ENCODE measurements at places on chromosomes 1 and 21.

- DNase-seq: no peak
These were observed 80.9 kb downstream of the UCHL5 start for GRCh38 chr1:192978195-192978710.

GRCh38 chr1:26787706-26788514, at the start of gene PIGV:
PIGV (plus strand) TSS chr1:26787950; CDS start chr1:26790816, 2,866 bp downstream.
- peak; percentile 5 for DNase-seq

DNA sequence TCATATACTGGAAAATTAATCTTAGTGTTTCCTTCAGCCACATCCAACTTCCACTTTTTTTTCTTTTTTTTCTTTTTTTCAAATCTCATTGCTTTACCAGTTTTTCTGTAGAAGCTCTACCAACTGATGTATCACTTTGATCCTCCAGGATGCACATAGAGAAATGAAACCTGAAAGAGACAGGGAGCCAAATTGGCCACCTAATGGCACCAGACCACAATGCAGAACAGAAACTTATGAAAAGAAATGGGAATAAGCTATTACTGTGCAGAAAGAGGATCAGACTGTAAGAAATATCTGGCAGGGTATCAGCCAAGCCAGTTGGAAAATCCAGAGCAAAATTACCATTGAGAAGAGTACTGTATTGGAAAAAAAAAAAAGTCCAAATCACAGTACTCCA, 1514.2 kb downstream of the MRPL39 start:
- DNase-seq: no peak

- no peak for DNase-seq
These were observed 65.3 kb upstream of the BEND5 start for GRCh38 chr1:48841966-48842365.

DNA sequence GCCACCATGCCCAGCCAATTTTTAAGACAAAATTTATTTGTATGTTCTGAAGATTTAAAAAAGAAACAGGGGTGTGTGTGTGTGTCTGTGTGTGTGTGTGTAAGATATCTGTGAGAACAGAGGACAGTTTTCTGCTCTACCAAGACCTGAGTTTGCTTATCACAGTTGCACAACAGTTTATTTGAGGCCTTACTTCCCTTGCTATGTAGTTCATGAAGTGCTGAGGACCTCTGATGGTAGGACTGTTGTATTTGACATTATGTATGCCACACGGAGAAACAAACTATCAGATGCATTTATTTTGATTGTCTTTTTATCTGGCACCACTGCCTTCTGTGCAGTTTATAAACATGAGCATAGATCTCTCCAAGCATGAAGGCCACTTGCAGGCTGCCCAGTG, 355.2 kb downstream of the PBX1 start:
- DNase-seq: no peak

GRCh38 chr1:68820151-68820550, 323.3 kb upstream of the DEPDC1 start:
- DNase-seq: no peak

GRCh38 chr1:200112290-200112689, 84.8 kb downstream of the NR5A2 start:
- no peak for DNase-seq

GRCh38 chr1:33220676-33221384, 35.5 kb upstream of the ZNF362 start:
- no peak for DNase-seq

GRCh38 chr1:55418208-55419000, 203.2 kb upstream of the USP24 start:
- no peak for DNase-seq

DNA sequence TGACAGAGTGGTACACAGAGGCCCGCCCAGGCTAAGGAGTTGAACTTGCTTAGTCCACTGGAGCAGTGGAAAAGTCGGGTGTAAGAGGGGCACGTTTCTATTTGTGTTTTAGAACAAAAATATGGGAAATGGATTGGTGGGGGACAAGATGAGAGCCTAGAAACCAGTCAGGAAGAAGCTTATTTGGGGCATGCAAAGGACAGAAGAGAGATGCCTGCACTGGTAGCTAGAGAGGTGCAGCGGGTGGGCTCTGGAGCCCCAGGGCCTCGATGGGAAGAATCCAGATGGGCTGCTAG, 1.2 kb upstream of the LIN9 start:
- DNase-seq: no peak

- no peak for DNase-seq
These were observed 210.3 kb downstream of the ASTN1 start for GRCh38 chr1:176954242-176954641.

- DNase-seq: no peak
These were observed 390.9 kb upstream of the ADGRL2 start for GRCh38 chr1:81409780-81410274.
